Hepatic stellate cell (primary cell): ENCODE measurements at places on chromosomes 5 and 9.

GRCh38 chr5:93787598-93787997 is 46.2 kb upstream of the POU5F2 start:
- no peak for DNase-seq

DNA sequence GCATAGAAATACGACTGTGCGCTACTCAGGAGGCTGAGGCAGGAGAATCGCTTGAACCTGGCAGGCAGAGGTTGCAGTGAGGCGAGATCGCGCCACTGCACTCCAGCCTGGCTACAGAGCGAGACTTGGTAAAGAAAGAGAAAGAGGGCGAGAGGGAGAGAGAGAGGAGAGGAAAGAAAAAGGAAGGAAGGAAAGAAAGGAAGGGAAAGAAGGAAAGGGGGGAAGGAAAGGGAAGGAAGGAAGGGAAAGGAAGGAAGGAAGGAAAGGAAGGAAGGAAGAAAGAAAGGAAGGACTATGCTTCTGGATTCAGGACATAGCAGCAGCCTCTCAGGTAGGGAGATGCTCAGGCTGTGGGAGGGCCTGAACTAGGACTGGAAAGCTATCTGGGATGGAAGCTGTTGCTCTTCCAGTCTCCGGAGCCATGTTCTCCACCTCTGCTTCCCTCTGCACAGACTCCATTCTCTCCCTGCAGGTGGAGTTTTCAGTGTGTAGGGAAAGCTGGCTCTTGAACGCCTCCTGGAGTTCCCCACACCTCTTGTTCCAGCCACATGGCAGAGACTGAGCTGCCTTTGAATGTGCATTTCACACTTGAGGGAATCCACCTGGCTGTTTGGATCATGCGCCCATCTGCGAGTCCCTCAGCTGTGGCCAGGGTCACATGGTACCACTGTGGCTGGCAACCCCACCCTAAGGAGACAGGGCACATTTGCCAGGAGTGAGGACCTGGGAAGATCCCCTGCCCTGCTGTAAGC is 9.1 kb downstream of the SWI5 start:
- DNase-seq = no peak

GRCh38 chr5:54317511-54318260 is 7.3 kb upstream of the ARL15 start:
- no peak for DNase-seq

DNA sequence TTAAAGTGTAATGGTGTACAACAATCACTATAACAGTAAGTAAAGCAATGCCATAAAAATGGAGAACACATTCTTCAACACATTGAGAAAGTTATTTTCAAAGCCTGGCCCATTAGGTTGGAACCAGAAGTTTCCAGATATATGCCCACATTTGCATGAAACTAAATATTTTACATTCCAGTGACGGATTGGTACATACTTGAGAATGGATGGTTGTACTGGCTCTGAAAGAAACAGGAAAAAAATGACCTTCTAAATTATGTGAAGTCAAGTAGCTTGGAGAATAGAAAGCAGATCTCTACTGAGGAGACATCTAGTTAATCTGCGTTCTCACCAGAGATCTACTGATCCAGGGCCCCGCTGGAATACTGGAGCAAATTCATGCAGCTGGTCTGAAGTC is 1037.0 kb downstream of the NR2F1-AS1 start:
- DNase-seq = peak; percentile 1

DNA sequence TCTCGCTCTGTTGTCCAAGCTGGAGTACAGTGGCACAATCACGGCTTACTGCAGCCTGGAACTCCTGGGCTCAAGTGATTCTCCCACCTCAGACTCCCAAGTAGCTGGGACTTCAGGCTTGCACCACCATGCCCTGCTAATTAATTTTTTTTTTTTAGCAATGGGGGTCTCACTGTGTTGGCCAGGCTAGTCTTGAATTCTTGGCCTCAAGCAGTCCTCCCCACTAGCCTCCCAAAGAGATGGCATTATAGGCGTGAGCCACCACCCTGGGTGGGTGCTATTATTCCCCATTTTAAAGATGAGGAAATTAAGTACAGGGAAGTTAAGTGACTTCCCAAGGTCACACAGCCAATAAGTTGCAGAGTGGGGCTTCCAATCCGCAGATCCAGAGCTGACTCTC is 1.7 kb downstream of the NNT start:
- no peak for DNase-seq

- DNase-seq = no peak
These were observed 20.4 kb upstream of the EXOC3 start for GRCh38 chr5:422323-423232.

GRCh38 chr5:40124367-40124766 is 555.3 kb upstream of the PTGER4 start:
- DNase-seq = no peak

- DNase-seq = no peak
These were observed 19.3 kb downstream of the SEC16A start for GRCh38 chr9:136463578-136463977.

- DNase-seq = no peak
These were observed 7.5 kb upstream of the REEP5 start for GRCh38 chr5:112929336-112930081.

DNA sequence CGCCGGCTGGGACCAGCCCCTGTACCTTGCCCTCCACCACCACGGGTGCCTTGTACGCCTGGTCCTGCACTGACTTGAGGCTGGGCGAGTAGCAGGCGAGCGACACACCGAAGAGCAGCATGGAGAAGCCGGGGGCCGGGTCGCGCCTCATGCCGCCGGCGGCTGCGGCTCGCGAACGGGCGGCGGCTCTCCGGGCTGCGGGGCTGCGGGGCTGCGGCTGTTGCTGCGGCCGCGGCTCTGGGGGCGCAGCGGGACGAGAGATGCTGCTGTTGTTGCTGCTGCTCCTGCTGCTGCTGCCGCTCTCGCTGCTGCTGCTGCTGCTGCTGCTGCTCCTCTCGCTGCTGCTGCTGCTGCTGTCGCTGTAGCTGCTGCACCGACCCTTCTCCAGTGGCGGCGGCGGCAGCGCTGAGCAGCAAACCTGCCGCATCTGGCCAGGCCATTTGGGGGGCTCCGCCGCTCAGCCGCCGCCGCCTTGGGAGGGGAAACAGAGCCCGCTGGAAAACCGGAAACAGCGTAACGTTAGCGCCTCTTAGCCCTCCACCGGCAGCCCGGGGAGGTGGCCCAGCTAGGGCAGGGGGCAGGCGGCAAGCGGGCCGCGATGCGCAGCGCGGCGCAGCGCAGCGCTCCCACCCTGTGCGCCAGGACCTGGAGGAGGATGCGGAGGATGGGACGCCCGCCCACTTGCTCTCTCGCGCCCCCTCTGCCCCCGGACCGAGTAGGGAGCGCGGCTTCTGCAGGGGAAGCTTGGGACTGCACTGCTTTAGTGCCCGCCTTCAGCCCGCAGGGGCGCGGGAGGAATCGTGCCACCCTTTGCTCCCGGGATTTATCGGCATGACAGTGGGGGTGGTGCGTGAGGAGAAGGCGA is at the start of gene NRG2:
NRG2 (minus strand) TSS at position 657 of the 865 bp plus-strand sequence.
- DNase-seq = peak; percentile 80

DNA sequence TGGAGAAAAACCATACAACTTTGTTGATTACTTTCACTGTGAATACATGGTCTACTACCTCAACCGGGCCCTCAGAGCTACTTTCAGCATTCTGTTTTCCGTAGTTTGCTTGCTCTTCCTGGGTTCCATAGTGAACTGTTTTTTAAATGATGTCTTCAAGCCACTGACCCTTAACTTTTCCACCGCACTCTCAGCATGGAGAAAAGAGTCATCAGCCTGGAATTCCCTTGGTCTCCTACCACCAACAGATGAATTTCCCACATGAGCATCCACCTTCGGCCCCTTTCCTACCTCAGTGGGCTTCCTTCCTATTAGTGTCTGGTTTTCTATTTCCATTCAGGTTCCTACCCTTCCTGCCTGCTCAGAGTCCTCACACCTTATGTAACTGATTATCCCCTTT is 135.9 kb upstream of the ADAMTSL1 start:
- DNase-seq = no peak

DNA sequence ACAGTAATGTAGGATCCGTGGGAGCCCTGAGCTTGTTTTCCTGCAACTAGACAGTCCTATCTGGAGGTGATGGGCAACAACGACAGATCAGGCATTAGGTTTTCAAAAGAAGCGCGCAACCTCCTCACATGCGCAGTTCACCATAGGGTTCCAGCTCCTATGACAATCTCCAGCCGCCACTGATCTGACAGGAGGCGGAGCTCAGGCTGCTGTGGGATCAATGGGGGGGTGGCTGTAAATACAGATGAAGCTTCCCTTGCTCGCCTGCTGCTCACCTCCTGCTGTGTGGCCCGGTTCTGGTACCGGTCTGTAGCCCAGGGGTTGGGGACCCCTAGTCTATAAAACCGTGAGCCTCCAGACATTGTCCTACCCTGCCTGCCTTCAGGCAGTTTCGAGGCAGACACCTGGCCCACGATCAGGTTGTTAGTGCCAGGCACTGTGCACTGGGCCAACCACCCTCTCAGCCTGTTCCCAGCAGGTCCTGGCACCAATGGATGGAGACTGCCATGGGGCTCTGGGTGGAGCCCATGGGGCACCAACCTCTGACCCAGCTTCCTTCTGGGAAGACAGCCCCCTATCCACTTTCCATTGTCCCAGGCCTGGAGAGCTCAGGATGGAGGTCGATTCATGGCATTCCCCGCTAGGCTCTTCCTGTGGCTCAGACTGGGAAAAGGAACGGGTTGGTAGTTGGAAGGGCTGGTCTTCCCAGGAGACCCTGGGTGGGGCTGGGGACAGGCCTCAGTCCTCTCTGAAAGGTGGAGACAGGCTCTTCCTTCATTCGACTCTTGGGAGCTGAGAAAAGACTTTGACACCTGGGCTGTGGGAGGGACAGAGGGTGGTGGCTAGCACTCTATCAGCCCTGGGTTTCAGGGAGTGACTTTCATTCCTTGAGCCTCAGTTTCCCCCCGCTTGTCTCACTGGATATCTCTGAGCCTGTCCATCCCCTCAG is 1.7 kb downstream of the ENDOG start:
- DNase-seq = peak; percentile 92

GRCh38 chr5:142296914-142297417 is 27.9 kb downstream of the SPRY4 start:
- peak; percentile 77 for DNase-seq

DNA sequence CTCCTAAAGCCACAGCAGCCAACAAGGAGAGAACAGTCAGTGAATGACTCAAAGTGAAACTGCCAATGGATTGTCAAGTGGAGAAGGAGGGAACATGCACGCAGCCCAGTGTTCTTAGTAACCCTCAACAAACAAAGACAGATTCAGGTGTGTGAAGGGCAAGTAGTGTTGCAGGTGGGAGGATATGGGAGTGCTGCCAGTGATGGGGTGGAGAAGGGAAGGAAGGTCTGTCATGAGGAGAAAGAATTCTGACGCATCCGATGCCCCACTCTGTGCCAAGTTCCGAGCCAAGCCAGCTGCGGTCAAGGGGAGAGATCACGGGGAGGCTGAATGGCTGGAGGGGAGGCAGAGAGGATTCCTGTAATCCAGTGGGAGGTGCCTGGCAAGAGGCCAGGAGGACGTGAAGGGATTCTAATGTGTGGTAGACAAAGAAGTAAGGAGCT is 56.5 kb downstream of the CAST start:
- no peak for DNase-seq

DNA sequence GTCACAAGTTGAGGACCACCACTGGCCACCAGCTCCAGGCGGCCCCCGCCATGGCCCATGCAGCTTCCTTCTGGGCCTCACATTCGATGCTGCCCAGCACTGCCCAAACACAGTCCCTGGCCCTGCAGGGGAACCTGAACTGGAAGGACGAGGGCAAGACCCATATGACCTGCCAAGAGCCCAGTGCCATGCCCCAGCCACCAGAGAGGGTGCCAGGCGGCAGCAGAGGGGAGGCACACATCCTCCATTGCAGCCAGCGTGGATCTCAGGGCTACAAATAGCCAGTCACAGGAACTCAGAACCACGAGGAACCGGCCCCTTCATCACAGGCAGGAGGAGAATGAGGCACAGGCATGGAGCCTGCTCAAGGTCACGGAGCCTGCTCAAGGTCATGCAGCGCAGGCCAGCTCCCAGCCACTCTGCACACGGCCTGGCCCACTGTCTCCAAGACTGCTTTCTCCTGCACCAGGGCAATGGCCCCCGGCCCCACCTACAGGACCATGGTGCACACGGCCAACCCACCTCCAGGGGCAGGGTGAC is 69.6 kb downstream of the SEMA4D start:
- DNase-seq = no peak

- DNase-seq = no peak
These were observed 823 bp upstream of the PRDM6 start for GRCh38 chr5:123088031-123088805.

DNA sequence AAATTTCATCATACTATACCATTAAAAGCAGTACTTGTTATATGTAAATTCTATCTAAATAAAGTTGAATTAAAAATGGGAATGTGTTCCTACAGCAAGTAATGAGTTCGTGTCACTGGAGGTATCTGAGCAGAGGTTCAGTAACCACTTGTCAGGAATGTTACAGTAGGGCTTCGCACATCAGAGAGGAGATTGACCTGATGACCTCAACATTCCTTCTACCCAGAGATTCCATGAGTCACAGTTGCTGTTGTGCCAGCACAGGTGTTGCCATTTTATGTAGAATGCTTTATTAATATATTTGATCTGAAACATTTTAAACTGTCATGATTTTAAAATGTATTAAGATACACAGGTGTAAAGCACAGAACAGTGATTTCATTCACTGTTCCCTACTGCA is 60.3 kb downstream of the STX17 start:
- DNase-seq = no peak

- no peak for DNase-seq
These were observed 74.5 kb upstream of the TBCA start for GRCh38 chr5:77850536-77851175.

GRCh38 chr9:82680179-82680935 is 382.6 kb downstream of the RASEF start:
- DNase-seq = no peak

GRCh38 chr5:85388770-85389169 is 1004.1 kb upstream of the EDIL3 start:
- no peak for DNase-seq

GRCh38 chr9:16328349-16328748 is 542.1 kb downstream of the BNC2 start:
- DNase-seq = no peak

GRCh38 chr9:70054521-70054920 is 10.9 kb downstream of the MAMDC2 start:
- no peak for DNase-seq

DNA sequence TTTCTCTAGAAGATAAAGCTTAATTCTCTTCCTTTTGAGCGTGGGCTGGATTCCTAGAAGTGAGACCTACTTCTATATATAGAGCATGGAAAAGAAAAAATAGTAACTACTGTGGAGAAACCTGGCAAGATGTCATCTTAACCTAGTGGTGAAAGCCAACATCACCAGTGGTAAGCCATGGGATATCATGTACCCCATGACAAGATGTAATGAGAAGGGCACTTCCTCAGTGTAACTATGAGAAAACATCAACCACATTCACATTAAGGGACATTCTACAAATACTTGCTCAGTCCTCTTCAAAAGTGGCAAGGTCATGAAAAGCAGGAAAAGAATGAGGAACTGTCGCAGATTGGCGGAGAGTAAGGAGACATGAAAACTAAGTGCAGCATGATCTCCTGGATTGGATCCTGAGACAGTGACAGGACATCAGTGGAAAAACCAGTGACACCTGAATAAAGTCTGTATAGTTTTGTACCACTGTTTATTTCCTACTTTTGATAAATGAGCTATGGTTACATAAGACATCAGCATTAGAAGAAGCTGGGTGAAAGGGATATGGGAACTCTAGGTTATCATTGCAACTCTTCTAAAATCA is 65.4 kb downstream of the PRRC1 start:
- no peak for DNase-seq
